ENCODE measurements at places on chromosomes 6 and 20.

DNA sequence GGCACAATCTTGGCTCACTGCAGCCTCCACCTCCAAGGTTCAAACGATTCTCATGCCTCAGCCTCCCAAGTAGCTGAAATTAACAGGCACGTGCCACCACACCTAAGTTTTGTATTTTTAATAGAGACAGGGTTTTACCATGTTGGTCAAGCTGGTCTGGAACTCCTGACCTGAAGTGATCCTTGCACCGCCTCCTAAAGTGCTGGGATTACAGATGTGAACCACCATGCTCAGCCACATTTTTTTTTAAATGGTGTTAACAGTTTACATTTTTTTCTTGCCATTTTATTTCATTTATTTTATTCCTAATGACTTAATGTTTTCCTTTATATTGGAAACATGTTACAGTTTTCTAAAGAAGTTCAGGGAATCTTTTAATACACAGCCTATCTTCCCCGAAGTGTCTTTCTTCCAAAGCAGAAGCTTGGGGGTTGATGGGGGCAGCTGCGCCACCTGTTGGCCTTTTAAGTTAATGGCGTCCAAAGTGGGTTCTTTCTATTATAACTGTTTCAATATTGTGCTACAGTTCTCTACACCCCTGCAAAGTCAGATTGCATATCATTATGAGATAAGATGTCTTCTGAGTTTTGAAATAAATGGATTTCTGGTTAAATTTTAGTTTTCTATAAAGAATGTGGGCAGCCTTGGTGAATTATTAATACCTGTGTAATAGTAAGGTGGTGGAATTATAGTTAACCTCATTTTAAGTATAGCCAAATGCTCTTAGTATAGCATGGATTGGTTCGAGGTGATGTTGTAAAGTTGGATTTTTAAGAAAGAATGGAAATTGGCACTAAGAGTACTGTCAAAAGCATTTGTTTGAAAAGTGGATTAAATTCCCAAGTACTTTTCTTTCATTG, 42.0 kb upstream of the PLCG1 start:
- H3K4me1 ChIP-seq, result no peaks in the 10 kb centered on the region
- no peak overlapping the region for H3K27ac ChIP-seq

DNA sequence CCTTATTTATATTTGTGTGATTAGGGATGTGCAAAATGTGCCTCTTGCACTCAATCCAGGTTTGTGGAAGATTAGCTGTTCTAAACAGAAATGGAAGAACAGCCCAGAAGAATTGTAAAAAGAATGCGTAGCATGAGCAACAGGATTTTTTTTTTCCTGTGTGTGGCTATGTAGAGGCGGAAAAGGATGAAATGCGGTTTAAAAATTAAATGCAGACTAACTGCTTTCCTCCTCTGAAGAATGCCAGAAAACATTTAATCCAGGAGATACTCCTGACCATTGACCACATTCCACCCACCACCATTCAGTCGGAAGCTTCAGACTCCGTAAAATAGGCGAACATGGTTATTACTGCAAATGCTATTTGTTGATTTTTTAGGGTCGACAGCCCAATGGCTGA, 83.4 kb downstream of the BMP6 start:
- H3K36me3 ChIP-seq, result no peaks in the 10 kb centered on the region
- no peak overlapping the region for H3K4me3 ChIP-seq

GRCh38 chr6:54071821-54072340, 39.4 kb upstream of the MLIP start:
- H3K4me3 ChIP-seq, result no peak overlapping the region
- H3K27ac ChIP-seq, result no peak overlapping the region
- no peaks in the 10 kb centered on the region for H3K27me3 ChIP-seq
- DNase-seq, result no peak
- H3K4me1 ChIP-seq, result no peaks in the 10 kb centered on the region
- H3K36me3 ChIP-seq, result no peaks in the 10 kb centered on the region

GRCh38 chr6:73665686-73666319, 12.0 kb upstream of the SLC17A5 start:
- no peak overlapping the region for H3K4me3 ChIP-seq
- no peaks in the 10 kb centered on the region for H3K36me3 ChIP-seq
- H3K27ac ChIP-seq, result no peak overlapping the region
- H3K4me1 ChIP-seq, result no peaks in the 10 kb centered on the region

DNA sequence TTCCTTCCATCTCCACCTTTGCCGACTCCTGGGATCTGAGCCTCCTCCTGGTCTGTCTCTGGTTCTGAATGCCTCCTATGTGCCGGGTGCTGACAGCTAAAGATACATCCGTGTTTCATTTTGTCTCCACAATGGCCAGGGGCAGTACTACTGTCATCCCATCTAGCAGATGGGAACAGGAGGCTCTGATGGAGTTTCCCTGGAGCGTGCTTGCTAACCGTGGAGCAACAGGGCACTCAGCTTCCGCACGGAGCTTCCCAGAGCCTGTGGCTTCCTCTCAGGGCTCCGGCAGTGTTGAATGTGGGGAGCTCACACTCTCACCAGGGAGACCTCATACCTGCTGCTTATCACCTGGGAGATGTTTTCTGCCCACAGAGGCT, 11.9 kb upstream of the NPBWR2 start:
- H3K4me1 ChIP-seq, result peaks cover 8% of the 10 kb centered on the region
- DNase-seq, result no peak
- no peaks in the 10 kb centered on the region for H3K27me3 ChIP-seq
- H3K36me3 ChIP-seq, result no peaks in the 10 kb centered on the region
- H3K27ac ChIP-seq, result no peak overlapping the region

DNA sequence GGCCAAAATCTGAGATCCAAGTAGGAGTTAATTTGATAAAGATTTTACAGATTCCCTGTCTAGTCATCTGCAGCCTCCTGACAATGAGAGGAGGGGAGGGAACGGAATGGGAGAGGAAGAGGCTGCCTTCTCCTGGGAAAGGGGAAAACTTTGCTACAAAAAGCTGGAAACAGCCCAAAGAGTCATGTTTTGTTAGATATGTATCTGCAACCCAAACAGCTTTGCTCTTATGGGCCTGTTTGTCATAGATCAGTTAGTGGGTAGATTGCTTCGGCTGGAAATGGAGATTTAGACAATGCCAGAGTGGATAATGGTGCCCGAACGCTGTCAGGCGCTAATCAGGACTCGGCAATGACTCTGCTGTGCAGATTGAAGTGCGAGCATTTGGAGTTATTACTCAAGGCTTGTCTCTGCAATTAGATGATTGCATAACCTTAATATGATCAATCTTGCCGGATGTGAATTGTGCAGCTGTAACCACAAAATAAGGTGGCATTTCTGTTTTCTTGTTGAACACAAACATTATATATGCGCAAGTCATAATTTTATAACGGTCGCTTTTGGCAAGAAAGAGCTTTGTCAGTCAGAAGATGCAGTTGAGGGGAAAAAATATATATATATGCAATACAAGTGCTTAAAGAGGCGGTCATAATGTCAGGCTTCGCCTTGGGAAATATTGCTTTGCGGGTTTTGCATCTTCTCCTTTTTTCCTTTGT, 92.4 kb upstream of the MAFB start:
- no peak overlapping the region for H3K27ac ChIP-seq
- H3K36me3 ChIP-seq, result no peaks in the 10 kb centered on the region
- no peaks in the 10 kb centered on the region for H3K4me1 ChIP-seq
- no peak overlapping the region for H3K4me3 ChIP-seq
- no peak for DNase-seq

GRCh38 chr6:159985296-159985945, 16.5 kb downstream of the IGF2R start:
- H3K27ac ChIP-seq, result no peak overlapping the region
- no peak for DNase-seq
- H3K4me1 ChIP-seq, result peaks cover 89% of the 10 kb centered on the region
- no peak overlapping the region for H3K4me3 ChIP-seq
- H3K27me3 ChIP-seq, result no peaks in the 10 kb centered on the region

DNA sequence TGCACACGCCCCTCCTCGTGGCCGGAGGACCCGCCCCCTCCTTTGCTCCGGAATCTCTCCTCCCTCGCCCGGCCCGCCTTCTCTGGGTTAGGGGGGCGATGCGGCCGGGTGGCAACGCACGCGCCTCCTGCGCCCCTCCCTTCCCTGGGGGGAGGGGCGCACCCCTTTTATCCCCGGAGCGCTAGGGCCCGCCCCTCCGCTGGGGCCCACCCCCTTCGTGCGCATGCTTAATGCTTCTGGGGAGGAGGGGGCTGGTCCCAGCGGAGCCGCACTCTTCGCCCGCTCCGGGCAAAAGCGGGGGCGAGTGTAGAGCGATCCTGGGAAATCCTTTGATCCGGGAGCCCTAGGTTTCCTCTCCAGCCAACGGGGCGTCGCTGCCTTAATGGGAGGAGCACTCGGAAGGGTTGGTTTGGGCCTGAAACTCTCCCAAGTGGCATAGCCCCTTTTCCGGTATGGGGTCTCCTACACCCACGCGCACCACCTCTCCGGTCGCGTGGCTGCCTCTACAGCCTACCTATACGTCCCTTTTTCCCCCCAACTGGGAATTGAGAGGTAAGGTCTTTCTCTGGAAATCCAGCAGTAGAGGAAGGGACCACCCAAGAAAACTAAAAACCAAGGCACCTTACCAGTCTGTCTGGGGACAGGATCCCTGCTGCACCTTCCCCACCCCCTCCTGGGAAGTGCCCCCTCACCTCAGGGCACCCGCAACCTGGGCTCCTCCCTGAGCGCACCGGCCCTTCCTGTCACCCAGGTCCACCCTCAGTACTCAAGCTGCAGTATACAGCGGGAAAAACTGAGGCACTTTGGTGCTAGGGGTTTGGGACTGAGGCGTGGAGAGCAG, 2.1 kb downstream of the SOX12 start:
- DNase-seq, result peak; percentile 84
- H3K36me3 ChIP-seq, result no peaks in the 10 kb centered on the region
- H3K4me3 ChIP-seq, result peak overlapping the region; percentile 6
- peak overlapping the region; percentile 90 for H3K27ac ChIP-seq

GRCh38 chr20:32972181-32973076, 31.8 kb downstream of the SUN5 start:
- H3K36me3 ChIP-seq, result no peaks in the 10 kb centered on the region
- DNase-seq, result no peak
- no peaks in the 10 kb centered on the region for H3K4me1 ChIP-seq
- no peak overlapping the region for H3K27ac ChIP-seq
- H3K4me3 ChIP-seq, result no peak overlapping the region
- H3K27me3 ChIP-seq, result no peaks in the 10 kb centered on the region

DNA sequence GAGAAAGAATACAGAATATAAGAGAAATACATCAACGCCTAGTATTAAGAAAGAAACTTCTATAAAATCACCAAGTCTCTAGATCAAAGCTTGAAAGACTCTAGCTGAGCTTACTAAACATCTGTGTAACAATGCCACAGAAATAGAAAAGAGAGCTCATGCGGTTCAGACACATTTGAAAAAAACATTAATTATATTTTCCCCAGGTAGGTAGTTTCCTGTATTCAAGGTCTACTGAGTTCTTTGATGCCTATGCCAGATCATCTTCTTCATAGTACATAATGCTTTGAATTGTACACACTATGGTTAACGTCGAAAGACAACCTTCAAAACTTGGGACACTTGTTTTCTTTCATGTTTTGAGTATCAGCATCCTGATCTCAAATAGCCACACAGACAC, 11.3 kb downstream of the MOXD1 start:
- H3K27ac ChIP-seq, result no peak overlapping the region
- no peaks in the 10 kb centered on the region for H3K4me1 ChIP-seq
- no peaks in the 10 kb centered on the region for H3K27me3 ChIP-seq
- H3K36me3 ChIP-seq, result no peaks in the 10 kb centered on the region
- H3K4me3 ChIP-seq, result no peak overlapping the region
- no peak for DNase-seq

- no peaks in the 10 kb centered on the region for H3K27me3 ChIP-seq
- no peak overlapping the region for H3K27ac ChIP-seq
- no peak for DNase-seq
- no peaks in the 10 kb centered on the region for H3K36me3 ChIP-seq
- no peaks in the 10 kb centered on the region for H3K4me1 ChIP-seq
Measured at GRCh38 chr6:77910826-77911225, 258.0 kb downstream of the MEI4 start.

- no peak overlapping the region for H3K4me3 ChIP-seq
- no peaks in the 10 kb centered on the region for H3K27me3 ChIP-seq
- DNase-seq, result no peak
- no peak overlapping the region for H3K27ac ChIP-seq
- peaks cover 21% of the 10 kb centered on the region for H3K4me1 ChIP-seq
Measured at GRCh38 chr6:143513410-143513809, 1.9 kb upstream of the FUCA2 start.

DNA sequence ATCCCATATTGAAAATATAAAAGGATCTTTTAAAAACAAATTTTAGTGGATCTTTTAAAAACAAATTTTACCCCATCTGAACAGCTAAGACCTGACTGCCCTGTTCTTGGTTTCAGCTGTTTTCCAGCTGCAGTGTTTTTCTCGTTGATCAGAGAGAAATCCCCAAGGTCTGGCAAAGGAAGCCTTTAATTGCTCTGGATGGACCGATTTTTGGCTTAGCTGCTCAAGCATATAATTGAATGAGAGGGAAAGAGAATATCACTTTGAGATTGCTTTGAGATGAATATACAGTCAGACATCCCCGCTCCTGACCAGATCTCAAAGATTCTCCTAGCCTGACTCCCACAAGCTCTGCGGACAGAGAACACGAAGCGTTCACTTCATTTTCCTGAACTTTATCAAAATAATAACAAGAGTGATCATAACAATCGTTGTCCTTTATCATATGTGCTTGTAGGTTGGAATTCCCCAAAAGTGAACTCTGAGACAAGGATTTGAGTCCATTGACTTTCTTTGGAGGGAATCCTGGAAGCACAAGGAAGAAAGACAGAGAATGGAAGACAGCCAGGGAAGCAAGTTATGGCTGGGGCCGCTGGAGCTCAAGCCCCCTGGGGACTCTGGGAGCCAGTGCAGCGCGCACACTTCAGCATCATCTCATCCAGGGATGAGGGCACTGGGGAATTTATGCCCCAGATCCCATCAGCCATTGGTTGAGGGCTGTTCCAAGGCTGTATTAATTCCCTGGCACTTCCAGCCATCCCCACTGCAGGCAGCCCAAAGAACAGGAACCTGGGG, 101.3 kb downstream of the SNX5 start:
- no peaks in the 10 kb centered on the region for H3K36me3 ChIP-seq
- no peaks in the 10 kb centered on the region for H3K27me3 ChIP-seq
- H3K4me1 ChIP-seq, result peaks cover 28% of the 10 kb centered on the region

DNA sequence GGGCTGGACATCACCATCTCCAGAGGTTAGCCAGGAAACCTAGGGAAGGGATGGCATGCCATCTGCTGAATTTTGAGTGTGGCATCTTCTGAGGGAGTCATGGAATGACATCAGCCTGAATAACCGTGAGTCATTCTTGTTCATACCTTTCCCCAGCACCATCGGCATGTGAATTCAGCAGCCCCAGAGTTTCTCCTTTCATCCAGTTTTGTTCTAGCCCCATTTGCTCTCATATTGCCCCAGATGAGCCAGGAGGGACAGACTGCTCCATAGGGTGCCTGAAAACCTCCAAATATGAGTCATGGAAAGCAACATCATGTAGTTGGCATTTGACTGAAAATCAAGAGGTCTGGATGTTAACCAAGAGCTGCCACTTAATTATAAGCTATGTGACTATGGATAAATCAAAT, 219.2 kb upstream of the SGK1 start:
- no peaks in the 10 kb centered on the region for H3K27me3 ChIP-seq
- H3K36me3 ChIP-seq, result no peaks in the 10 kb centered on the region
- no peak for DNase-seq
- peaks cover 19% of the 10 kb centered on the region for H3K4me1 ChIP-seq
- H3K4me3 ChIP-seq, result no peak overlapping the region

Data from body of pancreas (tissue), 4 donors.